ENCODE measurements at places on chromosomes 7 and 10. TPM values are rescaled to one million over a fixed set of nuclear protein-coding genes. Genes with fewer than 3 reads are reported as not detected.

DNA sequence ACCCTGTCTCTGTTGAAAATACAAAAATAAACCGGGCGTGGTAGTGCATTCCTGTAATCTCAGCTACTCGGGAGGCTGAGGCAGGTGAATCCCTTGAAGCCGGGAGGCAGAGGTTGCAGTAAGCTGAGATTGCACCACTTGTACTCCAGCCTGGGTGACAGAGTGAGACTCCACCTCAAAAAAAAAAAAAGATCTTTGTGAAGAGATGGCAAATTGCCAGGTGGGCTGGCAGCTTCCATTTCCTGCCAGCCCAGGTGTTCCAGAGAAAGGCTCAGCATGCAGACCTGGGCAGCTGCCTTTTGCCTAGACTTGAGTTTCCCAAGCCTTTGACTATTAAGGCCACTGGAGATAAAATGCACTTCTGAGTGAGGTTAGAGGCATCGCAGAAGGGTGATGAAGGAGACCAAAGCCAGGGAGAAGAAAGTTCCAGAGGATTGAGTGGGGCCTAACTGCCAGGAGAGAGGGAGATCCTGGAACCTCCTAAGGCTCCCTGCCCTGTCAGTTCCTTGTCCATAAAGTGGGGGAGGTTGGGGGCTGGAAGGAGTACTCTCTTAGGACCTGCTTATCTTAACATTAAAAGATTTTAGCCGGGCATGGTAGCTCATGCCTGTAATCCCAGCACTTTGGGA, 10.0 kb upstream of the DDIT4 start:
- peak overlapping the region; percentile 13 for H3K4me3 ChIP-seq
- peak overlapping the region; percentile 83 for H3K27ac ChIP-seq
- H3K27me3 ChIP-seq, result no peaks in the 10 kb centered on the region
- H3K36me3 ChIP-seq, result no peaks in the 10 kb centered on the region
- DNase-seq, result peak; percentile 39
- peaks cover 55% of the 10 kb centered on the region for H3K4me1 ChIP-seq

GRCh38 chr7:30459591-30460245, 18.9 kb downstream of the NOD1 start:
- no peak overlapping the region for H3K27ac ChIP-seq
- no peak overlapping the region for H3K4me3 ChIP-seq
- H3K27me3 ChIP-seq, result no peaks in the 10 kb centered on the region
- no peak for DNase-seq

The CRTAC1 gene
- not detected for total RNA-seq

GRCh38 chr10:46312953-46313352, 26.2 kb downstream of the ANTXRL start:
- no peak for DNase-seq
- no peak overlapping the region for H3K4me3 ChIP-seq
- no peaks in the 10 kb centered on the region for H3K4me1 ChIP-seq
- H3K27me3 ChIP-seq, result no peaks in the 10 kb centered on the region

The MALRD1 gene
- total RNA-seq, result not detected

DNA sequence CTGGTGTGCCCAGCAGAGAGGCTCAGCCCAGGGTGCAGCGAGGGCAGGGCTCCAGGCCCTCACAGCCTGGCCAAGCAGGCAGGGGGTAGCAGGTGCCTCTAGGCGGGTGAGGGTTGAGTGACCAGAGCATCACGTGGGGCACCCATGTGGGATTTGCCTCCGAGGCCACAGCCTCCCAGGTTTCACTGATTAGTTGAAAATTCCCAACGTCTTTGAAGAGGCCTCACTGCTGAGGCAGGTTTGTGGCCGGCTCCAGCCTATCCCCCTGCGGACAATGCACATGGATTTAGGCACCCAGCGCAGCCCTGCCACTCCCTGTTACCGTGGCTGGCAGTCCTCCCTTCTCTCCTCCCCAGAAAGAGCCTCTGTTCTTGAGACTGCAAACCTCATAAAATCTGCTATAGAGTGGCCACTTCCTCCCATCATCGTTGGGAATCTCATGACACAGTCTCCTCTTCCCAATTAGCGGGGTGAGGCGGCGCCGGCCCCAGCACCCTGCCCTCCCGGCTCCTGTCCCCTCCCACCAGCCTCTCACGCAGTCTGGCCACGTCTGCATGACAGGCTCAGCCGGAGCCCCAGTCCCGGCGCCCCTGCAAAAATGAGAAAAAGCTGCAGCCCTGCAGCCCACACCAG, 10.8 kb downstream of the MYL10 start:
- H3K27me3 ChIP-seq, result no peaks in the 10 kb centered on the region
- DNase-seq, result no peak
- no peaks in the 10 kb centered on the region for H3K4me1 ChIP-seq
- no peak overlapping the region for H3K4me3 ChIP-seq
- no peak overlapping the region for H3K27ac ChIP-seq

GRCh38 chr10:13891128-13892000, 304.6 kb downstream of the PRPF18 start:
- H3K4me1 ChIP-seq, result peaks cover 11% of the 10 kb centered on the region
- no peak overlapping the region for H3K27ac ChIP-seq
- H3K4me3 ChIP-seq, result peak overlapping the region; percentile 23
- H3K36me3 ChIP-seq, result no peaks in the 10 kb centered on the region

DNA sequence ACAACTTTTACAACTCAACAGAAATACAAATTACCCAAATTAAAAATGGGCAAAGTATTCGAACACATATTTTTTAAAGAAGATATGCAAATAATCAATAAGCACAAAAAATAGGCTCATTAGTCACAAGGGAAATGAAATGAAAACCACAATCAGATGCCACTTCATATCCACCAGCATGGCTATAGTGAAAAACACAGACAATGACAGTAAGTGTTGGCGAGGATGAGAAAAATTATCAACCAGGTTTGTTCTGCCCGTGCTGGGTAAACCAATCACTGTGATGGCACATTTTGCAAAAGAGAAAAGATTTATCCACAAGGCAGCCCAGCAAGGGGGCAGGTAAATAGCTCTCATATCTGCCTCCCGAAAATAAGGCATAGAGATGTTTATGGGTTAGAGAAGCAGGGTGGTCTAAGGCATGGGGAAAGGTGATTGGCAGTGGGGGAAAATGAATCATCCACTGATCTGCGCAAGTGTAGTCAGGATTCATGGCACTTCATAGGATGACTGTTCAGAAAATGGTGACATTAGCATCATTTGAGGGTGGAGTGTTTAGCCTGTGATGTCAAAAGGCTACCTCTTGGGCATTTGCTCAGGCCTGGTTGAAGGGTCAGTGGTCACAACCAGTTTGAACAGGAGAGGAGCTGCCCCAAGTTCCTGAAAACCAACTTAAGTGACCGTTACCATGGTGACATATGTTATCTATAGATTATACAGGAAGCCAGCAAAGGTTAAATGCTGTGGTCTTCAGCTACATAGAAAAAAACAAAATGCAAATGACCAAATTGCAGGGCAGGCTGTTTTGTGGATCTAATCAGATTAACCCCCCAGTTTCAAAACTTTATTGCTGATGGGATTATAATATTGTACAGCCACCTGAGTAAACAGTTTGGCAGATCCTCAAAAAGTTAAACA, 8.0 kb upstream of the CFAP70 start:
- H3K4me1 ChIP-seq, result peaks cover 9% of the 10 kb centered on the region
- peaks cover 41% of the 10 kb centered on the region for H3K36me3 ChIP-seq
- no peak overlapping the region for H3K4me3 ChIP-seq
- no peak for DNase-seq
- H3K27me3 ChIP-seq, result no peaks in the 10 kb centered on the region
- no peak overlapping the region for H3K27ac ChIP-seq

The TMEM270 gene
- not detected for total RNA-seq

The NUTM2E gene
- 0.92 TPM for total RNA-seq

- H3K4me1 ChIP-seq, result no peaks in the 10 kb centered on the region
- H3K27ac ChIP-seq, result no peak overlapping the region
- no peak overlapping the region for H3K4me3 ChIP-seq
- no peaks in the 10 kb centered on the region for H3K36me3 ChIP-seq
- no peaks in the 10 kb centered on the region for H3K27me3 ChIP-seq
- no peak for DNase-seq
Observed at GRCh38 chr10:14624600-14624999, 150.1 kb downstream of the FAM107B start.

The KIN gene
- 14.8 TPM for total RNA-seq

The CYP3A7 gene
- not detected for total RNA-seq

DNA sequence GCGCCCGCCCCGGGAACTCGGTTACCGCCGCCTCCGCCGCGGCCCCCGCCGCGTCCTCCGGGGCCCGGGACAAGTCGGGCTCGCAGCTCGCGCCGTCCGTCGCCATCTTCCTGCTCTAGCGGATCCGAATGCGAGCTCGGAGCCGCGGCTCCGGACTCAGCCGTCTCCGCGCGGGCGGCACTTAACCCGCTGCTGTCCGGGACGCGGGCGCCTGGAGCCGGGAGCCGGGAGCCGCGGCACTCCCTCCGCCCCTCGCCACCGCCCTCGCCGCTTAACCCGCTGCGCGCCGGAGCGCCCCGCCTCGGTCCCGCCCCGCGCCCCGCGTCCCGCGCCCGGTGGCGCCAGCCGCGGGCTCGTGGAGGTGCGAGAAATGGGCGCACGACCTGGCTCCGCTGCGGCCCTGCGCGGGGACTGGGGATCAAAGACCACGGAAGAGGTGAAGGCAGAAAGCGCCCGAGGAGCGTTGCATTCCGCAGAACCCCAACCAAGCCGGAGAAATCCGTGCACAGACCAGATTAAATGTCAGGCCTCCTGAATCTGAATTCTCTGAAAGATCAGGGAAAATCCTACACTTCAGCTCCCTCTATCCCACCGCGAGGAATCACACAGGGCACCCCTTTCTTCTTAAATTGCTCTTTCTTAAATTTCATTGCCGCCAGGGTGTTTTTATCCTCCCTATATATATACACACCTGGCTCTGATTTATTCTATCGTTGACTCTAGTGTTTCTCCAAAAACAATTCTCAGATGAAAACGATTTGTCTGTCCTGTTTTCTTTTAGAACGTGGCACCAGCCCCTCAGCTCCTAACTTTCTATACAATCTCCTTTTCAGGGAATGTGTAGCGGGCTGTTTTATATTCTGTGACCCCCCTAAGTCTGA, at the start of gene CTTNBP2:
CTTNBP2 (minus strand) TSS at position 132 of the 881 bp plus-strand sequence; CDS start at position 106, 26 bp downstream.
- H3K36me3 ChIP-seq, result no peaks in the 10 kb centered on the region
- peak; percentile 6 for DNase-seq
- no peak within 1 kb of the TSS for H3K27ac ChIP-seq
- H3K4me3 ChIP-seq, result peak within 1 kb of the TSS; percentile 33

The CADPS2 gene
- not detected for total RNA-seq

The ADAMTS14 gene
- not detected for total RNA-seq
